ENCODE measurements at places on chromosomes 2 and 18.

GRCh38 chr2:157061799-157062198, 195.7 kb upstream of the GALNT5 start:
- DNase-seq = no peak

DNA sequence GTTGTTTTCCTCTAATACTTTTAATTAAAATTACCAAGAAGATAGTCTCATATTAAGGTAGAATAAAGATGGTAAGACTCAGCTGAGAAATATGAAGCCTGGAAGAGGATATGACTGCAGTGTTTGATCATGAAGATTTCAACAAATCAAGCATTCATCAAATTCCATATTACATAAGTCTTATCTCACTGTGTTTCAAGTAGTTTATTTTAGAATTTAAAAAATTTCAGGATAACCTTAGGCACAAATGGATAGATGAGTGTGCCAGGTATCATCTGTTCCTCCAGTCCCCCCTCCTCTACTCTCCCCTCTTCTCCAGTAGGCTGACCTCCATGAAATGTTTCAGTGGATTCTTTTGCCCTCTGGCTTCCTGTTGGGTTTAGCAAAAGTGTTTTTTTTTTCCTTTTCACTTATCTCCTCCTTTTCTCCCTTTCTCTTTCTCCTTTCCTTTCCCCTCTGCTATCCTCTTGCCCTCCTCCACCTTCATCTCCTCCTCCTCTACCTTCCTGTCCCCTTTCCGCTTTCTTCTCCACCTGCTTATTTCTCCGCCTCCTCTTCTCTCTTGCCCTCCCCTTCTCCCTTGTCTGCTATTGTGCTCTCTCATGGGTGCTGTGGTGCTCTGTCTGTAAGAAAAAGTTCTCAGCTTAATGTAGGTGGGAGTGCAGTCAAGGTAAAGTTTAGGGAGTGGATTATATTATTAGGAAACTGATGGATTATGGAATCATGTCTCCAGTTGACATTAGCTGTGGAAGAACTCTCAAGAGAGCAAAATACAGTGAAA, 72.8 kb downstream of the ABI2 start:
- no peak for DNase-seq

- DNase-seq = no peak
Measured at GRCh38 chr2:71685941-71686611, 232.7 kb downstream of the DYSF start.

- DNase-seq = no peak
Measured at GRCh38 chr2:230961091-230961491, 34.8 kb upstream of the SPATA3 start.

DNA sequence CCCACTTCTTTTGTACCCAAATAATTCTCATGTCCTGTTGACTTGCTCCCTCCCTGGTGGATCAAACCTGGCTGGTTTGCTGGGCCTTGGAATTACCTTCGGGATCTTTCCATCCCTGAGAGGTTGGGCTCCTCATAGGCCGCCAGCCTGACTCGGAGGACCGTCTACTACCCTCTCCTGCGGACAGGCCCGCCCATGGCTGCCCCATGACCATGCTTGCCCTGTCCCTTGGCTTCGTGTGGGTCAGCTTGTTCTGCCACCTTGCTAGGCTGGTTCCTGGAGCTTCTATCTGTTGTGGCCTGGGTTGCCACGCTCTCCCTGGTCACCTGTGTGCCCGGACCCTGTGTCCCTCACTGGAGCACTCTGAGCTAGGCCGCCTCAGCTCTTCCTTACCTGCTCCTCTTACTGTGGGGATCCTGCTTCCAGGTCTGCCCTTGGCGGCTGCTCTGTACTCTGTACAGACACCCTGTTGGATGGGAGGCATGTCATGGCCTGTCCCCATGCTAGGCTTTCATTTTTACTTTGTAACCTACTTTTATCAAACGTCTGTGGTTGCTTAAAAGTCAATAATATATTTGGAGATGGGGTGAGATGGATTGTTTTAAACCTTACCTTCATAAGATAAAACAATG, 29.7 kb upstream of the FHL2 start:
- DNase-seq = no peak

- DNase-seq = peak; percentile 96
Measured at GRCh38 chr2:33291278-33292013, 185.0 kb upstream of the RASGRP3 start.

DNA sequence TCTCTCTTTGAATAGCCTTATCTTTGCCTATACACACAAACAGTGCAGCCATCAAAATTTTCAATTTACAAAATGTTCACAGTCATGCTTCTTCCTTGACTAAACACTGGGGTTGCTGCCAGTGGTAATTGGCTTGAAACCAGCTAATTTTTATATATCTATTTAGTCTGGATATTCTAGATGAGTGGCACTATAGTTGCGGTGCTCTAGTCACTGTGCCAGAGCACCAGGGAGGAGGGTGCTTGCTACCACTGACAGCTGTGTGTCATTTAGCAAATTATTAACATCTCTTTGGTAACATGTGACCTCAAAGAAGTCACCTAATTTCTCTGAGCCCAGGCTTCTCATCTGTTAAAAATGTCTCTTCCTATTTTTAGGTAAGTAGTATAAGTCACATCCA, 130.4 kb downstream of the MEIS1 start:
- no peak for DNase-seq
